ENCODE measurements at places on chromosomes 1 and 21. TPM values are rescaled to one million over a fixed set of nuclear protein-coding genes. Genes with fewer than 3 reads are reported as not detected.
A peak's percentile ranks its signal among the peaks of the same experiment; 100 is the strongest.

Gene TEDDM1
- not detected for total RNA-seq

- H3K27me3 ChIP-seq = no peaks in the 10 kb centered on the region
- no peaks in the 10 kb centered on the region for H3K36me3 ChIP-seq
- no peak for DNase-seq
- H3K27ac ChIP-seq = no peak overlapping the region
- H3K4me3 ChIP-seq = no peak overlapping the region
- H3K4me1 ChIP-seq = no peaks in the 10 kb centered on the region
Observed at GRCh38 chr1:56755911-56756310, 63.3 kb downstream of the FYB2 start.

Gene TMIGD3
- total RNA-seq = 1.4 TPM

Gene SPRR3
- total RNA-seq = not detected

DNA sequence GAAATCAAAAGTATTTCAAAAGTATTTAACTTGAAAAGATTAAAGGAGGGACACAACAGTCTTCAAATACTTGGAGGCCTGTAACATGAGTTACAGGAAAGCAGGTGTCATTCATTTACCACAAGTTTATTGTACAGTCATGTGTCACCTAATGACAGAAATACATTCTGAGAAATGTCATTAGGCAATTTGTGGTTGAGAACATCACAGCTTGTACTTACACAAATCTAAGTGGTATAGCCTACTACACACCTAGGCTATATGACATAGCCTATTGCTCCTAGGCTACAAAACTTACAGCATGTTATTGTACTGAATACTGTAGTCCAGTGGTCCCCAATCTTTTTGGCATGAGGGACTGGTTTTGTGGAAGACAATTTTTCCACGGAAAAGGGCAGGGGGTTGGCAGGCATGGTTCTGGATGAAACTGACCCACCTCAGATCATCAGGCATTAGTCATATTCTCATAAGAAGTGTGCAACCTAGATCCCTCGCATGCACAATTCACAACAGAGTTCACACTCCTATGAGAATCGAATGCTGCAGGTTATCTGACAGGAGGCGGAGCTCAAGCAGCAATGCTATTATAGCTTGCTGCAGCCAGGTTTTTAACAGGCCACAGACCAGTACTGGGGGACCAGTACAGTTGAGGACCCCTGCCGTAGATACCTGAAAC is 25.0 kb upstream of the PHTF1 start:
- peaks cover 66% of the 10 kb centered on the region for H3K4me1 ChIP-seq
- no peaks in the 10 kb centered on the region for H3K27me3 ChIP-seq
- no peak overlapping the region for H3K4me3 ChIP-seq
- no peaks in the 10 kb centered on the region for H3K36me3 ChIP-seq
- no peak overlapping the region for H3K27ac ChIP-seq

GRCh38 chr1:107141491-107142126 is 770 bp downstream of the NTNG1 start:
- no peak overlapping the region for H3K27ac ChIP-seq
- DNase-seq = peak; percentile 64
- H3K4me1 ChIP-seq = peaks cover 10% of the 10 kb centered on the region

Gene FBXO2
- total RNA-seq = 2.5 TPM

Gene LEFTY2
- total RNA-seq = 0.67 TPM

Gene CFH
- total RNA-seq = 19.7 TPM

Gene PGM1
- total RNA-seq = 258 TPM

Gene SHISAL2A
- total RNA-seq = not detected

DNA sequence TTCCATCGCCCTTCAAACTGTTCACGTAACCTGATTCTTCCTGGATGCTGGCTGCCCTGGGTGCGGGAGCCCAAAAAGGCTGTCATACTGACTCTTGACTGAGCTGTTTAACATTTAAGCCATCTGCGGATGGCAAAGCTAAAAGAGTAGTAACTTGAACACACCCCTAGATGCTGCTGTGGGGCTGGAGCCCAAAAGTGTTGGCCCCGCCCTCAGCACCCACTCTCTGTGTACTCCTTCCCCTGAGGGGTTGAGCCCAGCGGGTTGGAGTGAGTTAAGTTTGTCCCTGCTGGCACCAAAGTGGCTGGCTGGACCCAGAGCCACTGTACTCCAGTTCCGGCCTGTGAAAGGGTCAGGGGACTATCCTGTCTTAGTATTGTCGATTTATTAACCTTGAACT is 640.6 kb downstream of the PTPRU start:
- H3K4me1 ChIP-seq = no peaks in the 10 kb centered on the region
- H3K27me3 ChIP-seq = no peaks in the 10 kb centered on the region
- no peak for DNase-seq
- H3K36me3 ChIP-seq = no peaks in the 10 kb centered on the region
- H3K27ac ChIP-seq = no peak overlapping the region

GRCh38 chr1:92790081-92790480 is 5.2 kb upstream of the EVI5 start:
- peaks cover 4% of the 10 kb centered on the region for H3K4me1 ChIP-seq
- no peak overlapping the region for H3K27ac ChIP-seq
- no peaks in the 10 kb centered on the region for H3K27me3 ChIP-seq
- DNase-seq = no peak
- no peaks in the 10 kb centered on the region for H3K36me3 ChIP-seq

Measured in heart left ventricle (tissue), 16 donors.